ENCODE measurements at places on chromosomes 6 and 20. TPM values are rescaled to one million over a fixed set of nuclear protein-coding genes. Genes with fewer than 3 reads are reported as not detected.
A peak's percentile ranks its signal among the peaks of the same experiment; 100 is the strongest.

The MYH7B gene
- 0.78 TPM for total RNA-seq

- no peak for ATAC-seq
These were observed 3.7 kb downstream of the MRPL14 start for GRCh38 chr6:44123544-44123943.

GRCh38 chr20:63497946-63498935, 642 bp downstream of the EEF1A2 start:
- ATAC-seq: peak; percentile 29

DNA sequence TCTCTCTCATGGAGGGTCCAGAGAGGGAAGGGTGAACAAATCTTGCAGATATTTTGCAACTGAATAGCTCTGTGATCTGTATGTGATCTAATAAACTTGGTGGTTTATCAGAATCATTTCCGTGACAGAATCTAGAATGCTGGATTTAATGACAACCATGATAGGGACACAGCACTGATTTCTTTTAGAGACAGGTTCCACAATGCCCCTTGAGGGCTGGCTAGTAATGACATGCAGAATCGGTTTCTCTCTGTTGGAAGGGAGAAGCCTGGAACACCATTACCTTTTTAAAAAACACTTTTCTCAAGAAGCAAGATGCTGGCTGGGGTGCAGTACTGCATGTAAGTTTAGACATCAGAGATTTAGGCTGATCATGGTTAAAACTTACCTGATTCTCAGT, 313.4 kb downstream of the CDH26 start:
- no peak for ATAC-seq

GRCh38 chr6:167094820-167095637, 27.9 kb upstream of the CCR6 start:
- ATAC-seq: no peak

The PPP1R11 gene
- total RNA-seq: 49.4 TPM

Measured in gastroesophageal sphincter (tissue), 4 donors.